ENCODE measurements at places on chromosomes 11 and 22. TPM values are rescaled to one million over a fixed set of nuclear protein-coding genes. Genes with fewer than 3 reads are reported as not detected.

The FOSL1 gene
- total RNA-seq: 1.3 TPM

The MAP6 gene
- total RNA-seq: 10.4 TPM

The LGR4 gene
- 31.9 TPM for total RNA-seq

The KRTAP5-1 gene
- not detected for total RNA-seq

The KREMEN1 gene
- total RNA-seq: 12.8 TPM

The NAV2 gene
- total RNA-seq: 19.2 TPM

The IL10RA gene
- total RNA-seq: 18.4 TPM

The MB gene
- total RNA-seq: not detected

GRCh38 chr11:115198321-115198741 lies 305.9 kb downstream of the CADM1 start:
- no peaks in the 10 kb centered on the region for H3K4me1 ChIP-seq
- no peaks in the 10 kb centered on the region for H3K27me3 ChIP-seq
- DNase-seq: no peak
- no peak overlapping the region for H3K4me3 ChIP-seq
- H3K27ac ChIP-seq: no peak overlapping the region

GRCh38 chr11:11605821-11606450 lies 15.9 kb downstream of the GALNT18 start:
- no peak for DNase-seq
- no peak overlapping the region for H3K4me3 ChIP-seq
- no peaks in the 10 kb centered on the region for H3K36me3 ChIP-seq
- H3K4me1 ChIP-seq: peaks cover 18% of the 10 kb centered on the region

DNA sequence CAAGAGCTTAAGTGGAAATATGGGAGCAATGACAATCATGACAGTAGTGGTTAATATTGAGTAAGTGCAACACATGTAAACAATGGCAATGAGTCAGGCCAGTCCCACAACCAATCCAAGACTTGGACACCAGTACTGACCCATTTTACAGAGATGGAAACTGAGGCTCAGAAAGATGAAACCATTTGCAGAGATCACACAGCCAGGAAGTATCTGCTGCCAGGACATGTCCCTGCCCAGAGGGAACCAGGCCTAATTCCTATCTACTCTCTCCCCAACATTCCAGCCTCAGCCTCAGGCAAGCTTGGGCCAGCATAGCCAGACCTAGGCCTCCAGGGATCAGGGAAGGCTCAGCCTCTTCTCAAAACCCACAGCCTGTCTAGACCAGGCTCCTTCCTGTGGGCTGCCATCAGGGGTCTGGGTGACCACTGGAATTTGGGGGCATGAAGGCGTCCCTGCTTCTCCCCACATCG lies 395.1 kb downstream of the MN1 start:
- DNase-seq: no peak
- no peaks in the 10 kb centered on the region for H3K4me1 ChIP-seq
- no peaks in the 10 kb centered on the region for H3K36me3 ChIP-seq
- no peaks in the 10 kb centered on the region for H3K27me3 ChIP-seq
- no peak overlapping the region for H3K4me3 ChIP-seq
- no peak overlapping the region for H3K27ac ChIP-seq

- no peak for DNase-seq
- H3K27me3 ChIP-seq: no peaks in the 10 kb centered on the region
- H3K4me3 ChIP-seq: no peak overlapping the region
- H3K27ac ChIP-seq: no peak overlapping the region
These were observed 67.0 kb downstream of the FANCF start for GRCh38 chr11:22558664-22559063.

DNA sequence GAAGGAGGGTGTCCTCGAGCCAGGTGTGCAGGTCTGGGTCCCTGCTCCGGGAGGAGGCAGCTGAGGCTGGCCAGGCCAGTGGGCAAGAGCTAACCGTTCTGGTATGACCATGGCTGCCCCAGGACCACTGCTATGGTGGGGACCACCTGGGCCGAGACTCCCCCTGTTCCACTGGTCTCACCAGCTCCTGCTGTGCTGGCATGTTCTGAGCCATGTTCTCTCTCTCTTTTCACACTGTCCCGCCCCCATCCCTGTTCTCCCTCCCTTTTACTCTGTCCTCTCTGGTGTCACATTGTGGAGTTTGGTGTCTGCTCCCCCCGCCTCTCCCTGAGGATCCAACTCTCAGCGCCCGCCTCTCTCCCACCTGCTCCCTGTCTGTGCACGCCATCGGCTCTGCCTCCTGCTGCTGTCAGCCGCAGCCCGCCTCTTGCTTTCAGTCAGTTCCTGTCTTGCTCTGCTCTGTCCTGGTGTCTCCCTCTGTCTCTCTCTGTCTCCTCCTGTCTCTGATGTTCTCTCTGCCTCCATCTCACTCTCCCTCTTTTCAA lies 66.4 kb downstream of the LRRC32 start:
- H3K36me3 ChIP-seq: no peaks in the 10 kb centered on the region
- no peak for DNase-seq
- peaks cover 10% of the 10 kb centered on the region for H3K4me1 ChIP-seq
- H3K4me3 ChIP-seq: no peak overlapping the region

DNA sequence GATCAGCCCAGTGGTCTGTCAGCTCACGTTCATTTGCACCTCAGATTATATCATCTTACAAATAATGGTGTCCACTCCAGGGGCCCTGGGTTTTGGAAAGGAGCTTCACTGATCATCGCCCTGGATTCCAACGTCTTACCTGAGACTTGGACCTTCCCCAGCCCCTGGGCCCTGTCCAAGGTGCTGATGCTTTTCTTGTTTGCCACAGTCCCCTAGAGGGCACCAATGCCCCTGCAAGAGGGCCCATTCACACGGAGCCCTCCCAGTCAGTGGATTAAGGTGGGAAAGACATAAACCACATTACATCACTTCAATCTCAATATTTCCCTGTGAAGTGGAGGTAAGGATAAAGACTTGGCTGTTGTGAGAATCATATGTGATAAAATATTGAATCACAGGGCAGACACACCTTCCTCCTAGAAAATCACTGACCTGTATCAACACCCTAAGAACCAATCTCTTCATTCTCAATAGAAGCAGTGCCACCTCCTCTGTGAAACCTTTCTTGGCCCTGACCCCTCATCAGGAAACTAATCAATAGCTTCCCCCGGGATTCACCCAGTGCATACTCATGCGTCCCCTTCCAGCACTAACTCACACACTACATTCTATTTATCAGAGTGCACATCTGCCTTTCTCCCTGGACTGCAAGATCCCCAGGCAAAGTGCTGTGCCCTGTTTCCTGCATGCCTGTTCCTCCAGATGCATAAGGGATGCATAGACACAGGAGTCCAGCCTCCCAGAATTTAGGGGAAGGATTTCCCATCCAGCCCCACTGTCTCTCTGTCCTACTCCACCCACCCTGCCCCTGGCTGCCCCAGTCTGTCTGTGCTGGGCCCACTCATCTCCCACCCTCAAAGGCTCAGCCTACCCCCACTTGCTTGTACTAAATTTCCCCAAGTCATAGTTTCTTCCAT lies 167.0 kb downstream of the BUD13 start:
- no peak for DNase-seq
- no peak overlapping the region for H3K27ac ChIP-seq
- no peaks in the 10 kb centered on the region for H3K27me3 ChIP-seq
- H3K4me1 ChIP-seq: no peaks in the 10 kb centered on the region
- no peaks in the 10 kb centered on the region for H3K36me3 ChIP-seq

- no peak for DNase-seq
- H3K27ac ChIP-seq: no peak overlapping the region
- H3K4me3 ChIP-seq: no peak overlapping the region
- no peaks in the 10 kb centered on the region for H3K27me3 ChIP-seq
- H3K36me3 ChIP-seq: no peaks in the 10 kb centered on the region
These were observed 81.4 kb downstream of the DBX1 start for GRCh38 chr11:20078846-20079245.

- no peak overlapping the region for H3K27ac ChIP-seq
- no peak overlapping the region for H3K4me3 ChIP-seq
- DNase-seq: no peak
- no peaks in the 10 kb centered on the region for H3K36me3 ChIP-seq
- H3K4me1 ChIP-seq: no peaks in the 10 kb centered on the region
These were observed 16.3 kb upstream of the TMEM41B start for GRCh38 chr11:9330387-9331384.

DNA sequence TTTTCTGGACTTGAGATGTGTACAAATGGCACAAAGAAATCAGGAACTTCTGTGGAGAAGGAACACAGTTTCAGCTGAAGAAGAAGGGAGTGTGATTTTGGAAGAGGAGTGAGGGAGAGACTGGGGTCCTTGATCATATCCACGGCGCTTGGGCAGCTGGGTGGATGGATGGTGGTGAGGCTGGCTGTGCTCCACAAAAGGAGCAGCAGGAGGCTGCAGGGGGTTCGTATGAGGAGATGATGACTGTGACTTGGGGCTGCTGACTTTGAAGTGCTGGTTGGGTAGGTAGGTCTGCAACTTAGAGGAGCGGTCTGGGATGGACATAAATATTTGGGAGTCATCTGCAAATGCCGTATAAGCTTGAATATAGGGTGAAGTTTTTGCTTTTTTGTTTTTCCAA lies 1.3 kb upstream of the DCHS1 start:
- no peaks in the 10 kb centered on the region for H3K4me1 ChIP-seq
- H3K27ac ChIP-seq: no peak overlapping the region
- H3K27me3 ChIP-seq: no peaks in the 10 kb centered on the region
- no peak for DNase-seq
- no peak overlapping the region for H3K4me3 ChIP-seq
- no peaks in the 10 kb centered on the region for H3K36me3 ChIP-seq

- H3K27me3 ChIP-seq: no peaks in the 10 kb centered on the region
- peaks cover 82% of the 10 kb centered on the region for H3K36me3 ChIP-seq
- no peak overlapping the region for H3K4me3 ChIP-seq
- H3K4me1 ChIP-seq: peaks cover 4% of the 10 kb centered on the region
These were observed 5.7 kb downstream of the CTSD start for GRCh38 chr11:1757861-1758610.

DNA sequence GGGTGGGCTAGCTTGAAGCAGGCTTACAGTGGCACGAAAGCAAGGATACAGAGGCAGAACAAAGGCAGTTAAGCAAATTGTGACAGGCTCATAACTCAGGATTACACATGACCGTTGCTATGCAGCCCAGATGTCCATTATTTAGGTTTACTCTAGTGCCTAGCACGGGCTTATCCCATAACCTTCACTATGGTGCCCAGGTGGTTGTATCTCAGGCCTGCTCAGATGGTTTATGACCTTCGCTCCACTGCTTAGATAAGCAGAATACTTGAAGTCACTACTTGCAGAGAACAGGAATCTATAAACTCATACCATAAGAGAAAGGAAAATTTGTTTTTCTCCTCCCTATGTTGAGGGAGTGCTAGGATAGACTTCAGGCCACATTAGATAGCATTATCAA lies 9.0 kb downstream of the OR6M1 start:
- no peak overlapping the region for H3K4me3 ChIP-seq
- H3K4me1 ChIP-seq: no peaks in the 10 kb centered on the region
- H3K27ac ChIP-seq: no peak overlapping the region
- H3K27me3 ChIP-seq: no peaks in the 10 kb centered on the region
- no peak for DNase-seq
- H3K36me3 ChIP-seq: no peaks in the 10 kb centered on the region

GRCh38 chr11:86615487-86615886 lies 56.9 kb downstream of the ME3 start:
- H3K4me3 ChIP-seq: no peak overlapping the region
- DNase-seq: no peak
- no peaks in the 10 kb centered on the region for H3K4me1 ChIP-seq
- H3K27me3 ChIP-seq: no peaks in the 10 kb centered on the region
- H3K36me3 ChIP-seq: no peaks in the 10 kb centered on the region

- H3K4me3 ChIP-seq: no peak overlapping the region
- no peak for DNase-seq
- no peak overlapping the region for H3K27ac ChIP-seq
These were observed 40.3 kb downstream of the JHY start for GRCh38 chr11:122922893-122923292.

GRCh38 chr22:31776231-31776630 lies 22.4 kb downstream of the DEPDC5 start:
- H3K36me3 ChIP-seq: peaks cover 95% of the 10 kb centered on the region
- H3K27ac ChIP-seq: no peak overlapping the region
- no peak for DNase-seq
- H3K4me1 ChIP-seq: no peaks in the 10 kb centered on the region
- no peak overlapping the region for H3K4me3 ChIP-seq

DNA sequence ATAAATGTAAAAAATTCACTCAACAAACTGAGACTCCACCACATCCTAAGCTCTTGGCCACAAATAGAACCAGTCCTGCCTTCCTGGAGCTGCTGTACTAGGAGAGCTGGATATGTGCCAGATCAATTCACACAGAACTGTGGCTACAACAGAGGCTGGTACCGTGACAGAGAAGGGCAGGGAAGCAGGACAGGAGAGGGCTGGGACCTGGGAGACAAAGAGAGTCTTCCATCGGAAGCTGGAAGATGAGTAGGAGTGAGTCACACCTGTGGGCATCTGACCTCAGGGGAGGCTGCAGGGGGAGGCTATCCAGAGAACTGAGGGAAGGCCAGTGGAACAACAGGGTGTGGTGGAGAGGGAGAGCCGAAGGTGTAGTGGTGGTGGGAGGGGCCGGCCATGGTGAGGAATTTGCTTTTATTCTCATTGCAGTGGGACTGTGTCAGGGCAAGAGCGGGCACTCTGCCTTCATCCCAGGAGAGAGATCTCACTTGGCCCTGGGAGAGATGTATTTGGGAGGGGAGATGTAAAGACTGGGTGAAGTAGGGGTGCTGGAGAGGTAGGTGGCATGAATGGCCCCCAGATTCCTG lies 1.9 kb upstream of the LTBP3 start:
- H3K4me3 ChIP-seq: no peak overlapping the region
- H3K36me3 ChIP-seq: no peaks in the 10 kb centered on the region
- no peak for DNase-seq
- no peaks in the 10 kb centered on the region for H3K27me3 ChIP-seq

- H3K36me3 ChIP-seq: no peaks in the 10 kb centered on the region
- H3K4me1 ChIP-seq: no peaks in the 10 kb centered on the region
- no peak for DNase-seq
- H3K4me3 ChIP-seq: no peak overlapping the region
- no peak overlapping the region for H3K27ac ChIP-seq
These were observed 20.1 kb downstream of the ELF5 start for GRCh38 chr11:34493468-34493867.

- peaks cover 1% of the 10 kb centered on the region for H3K4me1 ChIP-seq
- no peak for DNase-seq
- H3K27me3 ChIP-seq: no peaks in the 10 kb centered on the region
- H3K4me3 ChIP-seq: no peak overlapping the region
- H3K27ac ChIP-seq: no peak overlapping the region
- H3K36me3 ChIP-seq: no peaks in the 10 kb centered on the region
These were observed 111.1 kb downstream of the TP53I11 start for GRCh38 chr11:44839458-44840084.

- H3K36me3 ChIP-seq: no peaks in the 10 kb centered on the region
- no peaks in the 10 kb centered on the region for H3K27me3 ChIP-seq
- H3K27ac ChIP-seq: no peak overlapping the region
- DNase-seq: peak; percentile 72
These were observed 57.4 kb downstream of the CLMP start for GRCh38 chr11:123137431-123138224.

GRCh38 chr11:22774716-22775115 lies 54.9 kb downstream of the SVIP start:
- H3K27me3 ChIP-seq: no peaks in the 10 kb centered on the region
- no peak overlapping the region for H3K27ac ChIP-seq
- no peak for DNase-seq

Data from tibial nerve (tissue), 4 donors.